Activated T-helper 9 cell treated with anti-CD3 and anti-CD28 coated beads, Interleukin-2, amount 50 U/mL, for 16 hours (primary cell): ENCODE measurements at places on chromosomes 13 and 19.

- no peak for DNase-seq
These were observed 25.1 kb downstream of the SIPA1L3 start for GRCh38 chr19:37931881-37932655.

- DNase-seq, result no peak
These were observed 406.4 kb downstream of the FGF9 start for GRCh38 chr13:22077205-22077683.

DNA sequence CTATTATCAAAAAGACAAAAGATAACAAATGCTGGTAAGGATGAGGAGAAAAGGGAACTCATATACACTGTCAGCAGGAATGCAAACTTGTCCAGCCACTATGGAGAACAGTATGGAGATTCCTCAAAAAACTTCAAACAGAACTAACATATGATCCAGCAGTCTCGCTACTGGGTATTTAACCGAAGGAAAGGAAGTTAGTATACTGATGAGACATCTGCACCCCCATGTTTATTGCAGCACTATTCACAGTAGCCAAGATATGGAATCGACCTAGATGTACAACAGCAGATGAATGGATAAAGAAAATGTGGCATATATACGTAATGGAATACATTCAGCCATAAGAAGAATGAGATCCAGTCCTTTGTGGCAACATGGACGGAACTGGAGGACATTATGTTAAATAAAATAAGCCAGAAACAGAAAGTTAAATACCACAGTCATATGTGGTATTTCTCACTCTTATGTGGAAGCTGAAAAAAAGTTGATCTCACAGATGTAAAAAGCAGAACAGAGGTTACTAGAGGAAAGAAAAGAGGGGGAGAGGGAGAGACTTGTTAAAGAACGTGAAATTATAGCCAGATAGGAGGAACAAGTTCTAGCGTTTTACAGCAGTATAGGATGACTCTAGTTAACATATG, 83.2 kb downstream of the RUBCNL start:
- DNase-seq, result no peak

DNA sequence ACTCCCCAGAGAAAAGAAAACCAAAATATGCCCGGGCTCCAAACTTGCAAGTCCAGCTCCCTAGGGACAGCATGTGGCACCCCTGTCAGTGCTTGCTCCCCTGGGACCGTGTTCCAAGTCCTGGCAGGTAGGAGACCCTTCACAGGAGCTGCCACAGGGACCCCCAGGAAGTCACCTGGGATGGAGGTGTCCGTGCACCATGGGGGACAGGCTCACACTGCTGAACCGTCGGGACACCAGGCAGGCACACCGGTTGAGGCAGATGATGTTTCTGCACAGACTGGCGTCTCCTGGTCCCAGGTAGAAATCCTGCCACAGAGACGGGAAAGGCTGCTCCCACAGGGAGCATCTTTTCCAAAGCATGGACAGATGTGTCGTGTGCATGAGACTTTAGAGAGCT, 11.7 kb upstream of the PROZ start:
- DNase-seq, result no peak

- DNase-seq, result no peak
These were observed 358.7 kb downstream of the RFC3 start for GRCh38 chr13:34176633-34177032.

GRCh38 chr13:109821103-109821502, 34.7 kb upstream of the IRS2 start:
- no peak for DNase-seq

GRCh38 chr19:5893907-5894703, 9.5 kb downstream of the NDUFA11 start:
- no peak for DNase-seq

DNA sequence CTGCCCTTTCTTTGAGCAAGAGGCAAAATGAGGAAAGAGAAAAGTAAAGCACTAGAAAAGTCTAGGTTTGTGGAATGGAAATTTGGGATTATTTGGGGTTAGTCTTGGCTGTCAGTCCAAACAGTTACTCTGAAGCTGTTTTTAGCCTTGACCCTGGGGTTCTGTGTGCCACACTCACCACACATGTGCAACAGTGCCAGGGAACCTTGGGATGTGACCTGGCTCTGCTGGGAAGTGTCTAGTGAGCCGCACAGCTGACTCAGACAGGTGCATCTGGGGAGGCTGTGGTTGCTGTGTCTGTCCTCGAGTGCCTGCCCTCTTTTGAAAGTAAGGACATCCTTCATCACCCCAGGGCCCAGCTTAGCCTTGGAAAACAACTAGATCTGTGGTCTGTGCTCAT, 15.8 kb downstream of the MICOS13 start:
- no peak for DNase-seq

DNA sequence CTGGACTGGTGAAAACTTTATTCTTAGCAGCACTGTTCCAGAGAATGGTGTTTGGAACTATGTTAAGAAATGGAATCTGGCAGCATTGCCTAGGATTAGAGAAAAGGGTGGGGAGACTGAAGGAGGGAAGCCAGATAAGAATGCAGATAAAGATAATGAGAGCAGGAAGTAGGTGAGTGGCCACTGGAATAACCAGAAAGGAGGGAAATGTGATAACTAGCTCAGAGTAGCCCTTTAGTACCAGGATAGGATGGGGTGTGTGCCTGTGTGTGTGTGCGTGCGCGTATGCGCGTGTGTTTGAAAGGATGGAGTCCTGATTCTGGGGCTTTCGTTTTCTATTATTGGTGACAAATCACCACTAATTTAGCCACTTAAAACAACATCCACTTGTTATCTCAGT, 33.4 kb upstream of the FRY start:
- no peak for DNase-seq

- no peak for DNase-seq
These were observed 652.8 kb downstream of the PCDH9 start for GRCh38 chr13:66577358-66577757.

DNA sequence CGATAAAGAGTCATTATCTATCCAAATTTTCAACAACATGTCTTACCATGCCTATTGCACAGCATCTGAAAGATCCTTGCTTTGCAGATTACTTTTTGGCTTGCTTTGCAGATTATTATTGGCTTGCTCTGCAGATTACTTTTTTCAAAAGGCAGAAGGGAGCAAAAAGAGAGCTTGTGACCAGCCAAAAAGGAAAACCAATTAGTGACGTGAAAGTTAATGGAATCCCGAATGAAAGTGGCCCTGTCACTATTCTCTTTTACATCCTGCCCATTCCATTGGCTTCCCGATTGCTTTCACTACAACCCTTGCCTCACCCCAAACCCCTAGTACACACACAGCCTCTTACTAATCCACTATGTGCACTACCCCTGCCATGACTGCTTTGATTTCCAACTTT, 81.3 kb downstream of the LHFPL6 start:
- no peak for DNase-seq

DNA sequence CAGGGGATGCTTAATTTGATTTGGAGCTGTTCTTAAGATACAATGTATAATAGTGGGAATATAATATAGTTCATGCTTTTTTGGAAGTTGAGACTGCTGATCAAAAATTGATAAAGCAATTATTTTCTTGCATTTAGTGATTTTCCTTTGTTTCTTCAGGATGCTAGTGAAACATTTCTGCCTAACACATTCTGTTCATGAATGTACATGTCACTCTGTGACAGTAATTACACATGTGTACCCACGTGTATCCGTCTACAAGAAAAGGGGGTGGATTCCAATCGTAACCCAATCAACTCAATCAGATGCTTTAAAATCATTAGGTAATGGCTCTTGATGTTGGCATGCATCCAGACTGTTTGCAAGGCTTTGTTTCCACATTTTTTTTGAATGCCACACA, 5.0 kb upstream of the FRY start:
- DNase-seq, result no peak

DNA sequence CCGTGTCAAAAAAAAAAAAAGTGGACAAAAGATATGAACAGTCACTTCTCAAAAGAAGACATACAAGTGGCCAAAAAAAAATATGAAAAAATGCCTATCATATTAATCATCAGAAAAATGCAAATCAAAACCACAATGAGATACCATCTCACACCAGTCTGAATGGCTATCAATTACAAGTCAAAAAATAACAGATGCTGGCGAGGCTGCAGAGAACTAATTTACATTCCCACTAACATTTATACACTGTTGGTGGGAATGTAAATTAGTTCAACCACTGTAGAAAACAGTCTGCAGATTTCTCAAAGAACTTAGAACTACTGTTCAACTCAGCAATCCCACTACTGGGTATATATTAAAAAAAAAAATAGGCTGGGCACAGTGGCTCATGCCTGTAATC, 26.5 kb upstream of the FOXO1 start:
- no peak for DNase-seq

- no peak for DNase-seq
These were observed 19.6 kb upstream of the NFIC start for GRCh38 chr19:3346677-3347353.

GRCh38 chr13:22839603-22840530, 340.9 kb upstream of the SGCG start:
- no peak for DNase-seq

DNA sequence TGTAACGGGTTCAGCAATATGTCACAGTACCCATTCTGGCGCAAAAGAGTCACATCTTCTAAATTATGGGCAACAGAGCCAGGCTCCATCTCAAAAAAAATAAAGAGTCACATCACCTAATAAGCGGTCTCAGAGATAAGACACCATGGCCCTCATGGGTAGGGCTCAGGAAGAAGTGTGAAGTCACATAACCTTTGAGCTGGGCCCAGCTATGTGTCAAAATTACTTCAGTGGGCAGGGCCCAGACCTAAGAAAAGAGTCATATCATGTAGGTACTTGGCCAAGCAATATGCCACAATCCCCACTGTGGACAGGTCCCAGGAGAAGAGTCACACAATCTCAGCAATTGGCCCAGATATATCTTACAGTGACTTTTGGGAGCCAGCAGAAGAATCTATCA, 11.4 kb upstream of the ZNF91 start:
- DNase-seq, result no peak
